ENCODE measurements at places on chromosomes 16 and 17.

DNA sequence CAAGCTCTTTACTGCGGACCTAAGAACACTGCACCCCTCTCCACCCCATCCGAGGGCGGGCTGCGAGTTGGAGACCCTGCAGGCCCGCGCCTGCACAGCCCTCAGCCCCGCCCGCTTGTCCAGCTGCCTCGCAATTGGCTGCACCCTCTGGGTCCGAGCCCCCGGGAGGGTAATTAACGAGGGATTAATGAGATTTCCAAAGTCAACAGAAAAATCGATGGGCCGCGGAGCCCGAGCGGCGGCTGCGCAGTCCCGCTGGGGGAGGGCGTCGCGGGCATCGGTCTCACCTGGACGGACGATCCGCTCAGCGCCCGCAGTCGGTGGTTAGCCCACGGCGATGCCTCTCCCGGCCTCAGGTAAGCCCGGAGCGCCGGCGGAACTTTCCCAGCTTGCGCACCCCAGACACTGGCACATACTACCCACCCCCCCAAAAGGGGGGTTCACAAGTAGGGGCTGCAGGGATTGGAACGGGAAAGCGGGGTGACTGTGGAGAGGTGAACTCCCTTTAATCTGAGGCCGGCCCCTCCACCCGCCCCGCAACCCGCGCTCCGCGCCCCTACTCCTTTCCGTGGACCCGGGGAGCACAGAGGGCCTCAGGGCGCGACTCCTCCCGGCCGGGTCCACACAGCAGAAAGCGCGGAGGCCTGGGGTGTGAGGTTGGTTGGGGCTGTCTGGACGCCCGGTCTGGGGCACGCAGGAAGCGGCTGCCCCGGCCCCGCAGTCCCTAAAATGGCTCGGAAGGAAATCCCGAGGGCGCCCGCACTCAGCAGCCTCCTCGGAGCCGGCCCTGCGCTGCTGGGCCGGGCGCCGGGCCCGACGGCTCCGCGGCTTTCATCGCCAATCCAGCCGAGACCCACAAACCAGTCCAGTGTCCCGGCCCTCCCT lies at the start of gene OTOP3:
Gene OTOP3 (plus strand): TSS at position 314 of the 885 bp plus-strand sequence. CDS start 24 bp downstream, at position 338.
- no peak for DNase-seq

- DNase-seq: no peak
Measured at GRCh38 chr17:48530887-48531272, at the start of gene HOXB1. Gene HOXB1 (minus strand): TSS chr17:48531011. CDS start chr17:48530904, 107 bp downstream.

GRCh38 chr17:62724398-62725146 lies 83.5 kb downstream of the MARCHF10 start:
- DNase-seq: no peak

DNA sequence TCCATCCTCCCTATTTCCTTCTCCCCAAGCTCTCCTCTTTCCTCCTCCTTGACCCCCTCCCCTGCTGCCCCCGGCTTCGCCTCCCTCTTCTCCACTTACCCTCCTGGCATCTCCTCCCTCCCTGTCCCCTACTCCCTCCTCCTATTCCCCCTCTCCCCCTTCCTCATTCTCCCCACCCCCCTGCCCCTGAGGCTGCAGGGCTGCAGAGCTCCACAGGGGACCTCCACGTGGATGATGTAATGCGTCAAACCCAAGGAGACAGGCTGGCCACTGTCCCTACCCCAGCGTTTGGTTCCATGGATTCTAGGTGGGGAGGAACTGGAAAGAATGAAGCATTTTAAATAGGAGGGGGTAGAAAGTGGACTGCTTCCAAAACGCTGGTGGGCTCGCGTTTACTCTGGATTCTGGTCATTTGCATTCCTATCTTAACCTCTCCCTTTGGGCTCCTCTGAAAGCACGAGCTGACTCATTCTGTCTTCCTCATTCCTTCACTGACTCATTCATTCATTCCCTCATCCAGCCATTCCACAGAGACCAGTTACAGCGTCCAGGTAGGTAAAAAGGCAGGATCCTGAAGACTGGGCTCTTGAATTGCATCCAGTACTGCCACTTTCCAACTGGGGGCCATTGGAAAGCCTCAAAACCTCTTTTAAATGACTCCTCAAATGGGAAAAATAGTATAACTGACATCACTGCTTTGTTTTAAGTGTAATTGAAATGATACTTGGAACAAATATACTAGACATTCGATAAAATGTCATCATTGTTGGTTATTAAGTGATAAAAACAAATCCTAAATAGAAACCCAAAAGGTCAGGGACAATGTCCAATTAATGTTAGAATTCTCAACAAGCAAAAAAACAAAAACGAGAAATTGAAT lies 943 bp upstream of the COTL1 start:
- DNase-seq: peak; percentile 87

DNA sequence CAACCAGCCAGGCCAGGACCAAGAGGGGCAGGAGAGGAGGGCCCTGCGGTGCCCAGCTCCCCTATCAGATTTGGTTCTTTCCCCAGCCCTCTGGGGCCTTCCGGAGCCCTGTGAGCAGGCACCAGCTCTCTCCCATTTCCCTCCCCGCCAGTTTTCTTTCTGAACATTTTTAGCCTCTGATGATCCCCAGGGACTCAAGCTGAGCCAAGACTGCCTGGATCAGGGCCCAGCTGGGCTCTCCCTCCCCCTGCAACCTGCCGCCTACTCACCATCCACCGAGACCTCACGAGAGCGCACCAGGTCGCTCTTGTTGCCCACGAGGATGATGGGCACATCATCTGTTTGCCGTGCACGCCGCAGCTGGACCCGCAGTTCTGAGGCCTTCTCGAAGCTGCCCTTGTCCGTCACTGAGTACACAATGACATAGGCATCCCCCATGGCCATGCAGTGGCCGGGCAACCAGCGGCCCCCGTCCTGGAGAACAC lies 2.0 kb downstream of the RRAD start:
- no peak for DNase-seq

DNA sequence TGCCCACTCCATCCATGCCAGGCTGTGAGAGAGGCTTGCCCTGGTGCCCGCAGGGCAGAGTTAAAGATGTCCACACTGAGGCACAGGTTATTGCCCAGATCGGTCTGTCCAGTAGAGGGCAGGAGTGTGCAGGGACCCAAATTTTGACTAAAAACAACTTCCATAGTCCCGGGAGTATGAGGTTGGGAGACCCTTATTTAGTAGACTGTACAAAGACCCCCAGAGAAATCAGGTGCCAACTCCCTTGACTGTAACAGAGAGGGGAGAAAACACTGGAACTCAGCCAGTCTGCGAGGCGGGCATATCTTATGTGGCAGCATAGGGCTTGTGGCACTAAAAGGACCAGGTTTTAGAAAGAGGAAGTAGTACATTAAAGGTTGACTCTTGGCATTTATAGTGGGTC lies 43.4 kb downstream of the HNF1B start:
- DNase-seq: no peak

GRCh38 chr16:14151256-14152030 lies 80.3 kb downstream of the MRTFB start:
- DNase-seq: no peak

- no peak for DNase-seq
Measured at GRCh38 chr17:81223762-81224130, 981 bp upstream of the CEP131 start.

- DNase-seq: no peak
Measured at GRCh38 chr16:2186505-2186904, 9.9 kb downstream of the CASKIN1 start.

DNA sequence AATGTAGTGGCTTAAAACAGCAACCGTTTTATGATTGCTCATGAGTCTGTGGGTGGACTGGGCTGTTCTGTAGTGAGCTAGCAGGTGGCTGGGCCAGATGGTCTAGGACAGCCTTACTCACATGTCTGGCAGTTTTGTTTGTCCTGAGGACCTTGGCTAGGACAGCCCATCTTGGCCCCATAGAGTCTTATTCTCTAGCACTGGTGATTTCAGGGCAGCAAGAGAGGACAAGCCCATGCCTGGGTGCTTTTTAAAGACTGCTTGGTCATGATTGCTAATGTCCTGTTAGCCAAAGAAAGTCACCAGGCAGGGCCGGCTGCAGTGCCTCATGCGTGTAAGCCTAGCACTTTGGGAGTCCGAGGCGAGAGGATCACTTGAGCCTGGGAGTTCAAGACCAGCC lies 139.8 kb downstream of the KATNIP start:
- DNase-seq: no peak

DNA sequence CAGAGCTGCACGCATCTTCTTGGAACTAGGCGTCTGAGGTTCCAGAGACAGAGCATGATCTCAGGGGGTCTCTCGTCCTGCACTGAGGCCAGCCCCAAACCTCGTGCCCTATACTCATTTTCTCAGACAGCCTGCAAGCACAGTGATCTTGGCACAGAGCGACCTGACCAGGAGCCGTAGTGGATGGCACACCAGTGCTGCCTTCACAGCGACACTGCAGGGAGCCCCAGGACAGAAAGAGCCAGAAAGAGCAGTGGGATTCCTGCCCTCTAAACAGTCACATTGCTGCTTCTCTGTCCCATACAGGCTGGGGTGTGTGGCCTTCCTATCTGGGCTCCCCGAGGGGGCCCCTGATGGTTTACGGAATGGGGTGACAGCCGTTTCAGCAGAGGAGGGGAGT lies 131.0 kb downstream of the RBFOX3 start:
- no peak for DNase-seq

GRCh38 chr17:40203131-40203530 lies 16.0 kb upstream of the WIPF2 start:
- DNase-seq: no peak

- no peak for DNase-seq
Measured at GRCh38 chr16:89000207-89000959, 23.4 kb upstream of the CBFA2T3 start.

GRCh38 chr17:77505181-77505639 lies 364.4 kb downstream of the SEC14L1 start:
- no peak for DNase-seq

- no peak for DNase-seq
Measured at GRCh38 chr16:8408855-8409567, 181.3 kb downstream of the TMEM114 start.

DNA sequence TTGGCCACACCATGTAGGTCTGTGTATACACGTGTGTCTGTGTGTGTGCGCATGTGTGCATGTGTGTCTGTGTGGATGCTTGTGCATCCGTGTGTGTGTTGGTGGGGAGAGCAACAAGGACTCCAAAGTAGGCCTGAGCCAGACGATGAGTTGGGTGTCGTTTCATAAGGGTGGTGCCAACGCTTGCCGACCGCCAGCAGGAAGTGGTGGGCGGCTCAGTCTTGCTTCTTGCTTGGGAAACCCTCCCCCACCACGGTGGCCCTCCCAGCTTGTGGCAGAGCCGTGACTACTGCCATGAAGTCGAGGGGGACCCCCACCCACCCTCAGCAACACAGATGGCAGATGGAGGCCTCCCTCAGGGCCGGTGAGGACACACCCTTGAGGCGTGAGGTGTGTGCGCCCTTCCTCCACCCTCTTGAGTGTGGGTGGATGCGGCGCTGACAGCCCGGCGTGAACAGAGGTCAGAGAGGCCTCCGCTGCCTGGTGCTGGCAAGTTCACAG lies 17.5 kb downstream of the SBK1 start:
- DNase-seq: no peak

- DNase-seq: no peak
Measured at GRCh38 chr16:47196457-47196856, 52.7 kb upstream of the NETO2 start.

DNA sequence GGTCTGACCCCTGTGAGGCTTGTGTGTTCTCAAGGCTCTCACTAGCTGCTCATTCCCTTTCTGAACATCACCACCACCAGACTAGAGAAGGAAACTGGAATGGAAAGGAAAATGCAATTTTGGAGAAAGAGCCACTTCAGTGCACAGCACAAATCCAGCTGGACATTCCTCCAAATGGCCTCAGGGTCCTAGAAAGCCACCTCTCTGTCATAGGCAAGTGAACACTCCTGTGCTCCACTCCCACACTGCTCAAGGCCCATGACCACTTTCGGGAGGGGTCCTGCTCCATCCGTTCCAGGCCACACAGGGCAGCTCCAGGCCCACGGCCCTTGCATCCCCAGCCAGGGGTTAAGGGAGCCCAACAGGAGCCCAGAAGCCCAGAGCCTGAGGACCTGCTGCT lies 2.6 kb downstream of the LRRC75A start:
- DNase-seq: no peak

Data from HS-5 (cell line).